ENCODE measurements at places on chromosomes 5 and 9. TPM values are rescaled to one million over a fixed set of nuclear protein-coding genes. Genes with fewer than 3 reads are reported as not detected.

- peak; percentile 12 for DNase-seq
Observed at GRCh38 chr5:139820606-139821005, 25.0 kb downstream of the PSD2 start.

DNA sequence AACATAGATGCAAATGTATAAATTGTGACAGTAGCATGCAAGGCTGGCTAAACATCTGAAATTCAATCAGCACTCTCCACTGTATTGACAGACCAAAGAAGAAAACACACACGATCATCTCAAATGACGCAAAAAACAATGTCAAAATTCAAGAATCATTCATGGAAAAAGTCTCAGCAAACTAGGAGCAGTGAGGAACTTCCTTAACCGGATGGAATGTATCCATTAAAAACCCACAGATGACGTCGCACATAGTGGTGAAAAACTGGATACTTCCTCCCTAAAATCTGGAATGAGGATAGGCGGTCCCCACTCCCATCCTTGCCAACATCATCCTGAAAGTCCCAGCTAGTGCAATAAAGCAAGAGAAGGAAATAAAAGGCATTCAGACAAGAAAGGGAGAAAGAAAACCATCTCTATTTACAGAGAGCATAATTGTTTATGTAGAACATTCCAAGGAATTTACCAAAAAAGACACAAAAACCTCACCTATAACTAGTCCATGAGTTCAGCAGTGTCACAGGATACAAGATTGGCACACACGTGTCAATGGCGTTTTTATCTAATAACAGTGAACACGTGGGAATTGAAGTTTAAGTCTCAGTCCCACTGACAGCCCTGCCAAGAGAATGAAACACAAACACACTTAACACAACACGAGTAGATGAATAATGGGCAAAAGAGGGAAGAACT is 14.1 kb upstream of the CEP72 start:
- DNase-seq, result no peak

GRCh38 chr5:170631466-170632195 is 127.8 kb downstream of the KCNIP1 start:
- DNase-seq, result peak; percentile 68

RETREG1 gene
- 12.4 TPM for total RNA-seq

KCTD16 gene
- 0.28 TPM for total RNA-seq

TMC1 gene
- total RNA-seq, result not detected
